Activated T-helper 2 cell treated with anti-CD3 and anti-CD28 coated beads, Interferon-gamma antibody, Interleukin-2, Interleukin-4, amounts not matched to agents 10 μg/mL and 5 μg/mL and 100 μg/mL, durations not matched to agents 14 hours and 24 hours and 36 hours (primary cell): ENCODE measurements at places on chromosomes 6 and 20. TPM values are rescaled to one million over a fixed set of nuclear protein-coding genes. Genes with fewer than 3 reads are reported as not detected.

RIN2 gene
- total RNA-seq: not detected in 2 replicates

GRCh38 chr6:156599366-156599765, 177.8 kb upstream of the ARID1B start:
- no peak for DNase-seq
- H3K36me3 ChIP-seq: no peaks in the 10 kb centered on the region
- H3K27ac ChIP-seq: no peak overlapping the region
- no peak overlapping the region for H3K4me3 ChIP-seq

GRCh38 chr6:70998148-70998547, 41.3 kb upstream of the B3GAT2 start:
- no peak overlapping the region for H3K4me3 ChIP-seq
- peaks cover 4% of the 10 kb centered on the region for H3K27me3 ChIP-seq
- H3K36me3 ChIP-seq: no peaks in the 10 kb centered on the region
- no peak overlapping the region for H3K27ac ChIP-seq
- no peaks in the 10 kb centered on the region for H3K4me1 ChIP-seq

VARS1 gene
- 166 and 176 TPM in 2 replicates for total RNA-seq

- H3K4me3 ChIP-seq: no peak overlapping the region
- no peak for DNase-seq
- H3K4me1 ChIP-seq: no peaks in the 10 kb centered on the region
Observed at GRCh38 chr6:46909371-46909770, 12.4 kb downstream of the ADGRF5 start.

GRCh38 chr6:163840880-163841279, 426.4 kb downstream of the QKI start:
- no peak overlapping the region for H3K4me3 ChIP-seq
- no peaks in the 10 kb centered on the region for H3K36me3 ChIP-seq
- no peak overlapping the region for H3K27ac ChIP-seq
- H3K27me3 ChIP-seq: no peaks in the 10 kb centered on the region

FAXC gene
- total RNA-seq: 0.25 TPM in 1 of 2 replicates, not detected in the other

CYP21A2 gene
- 0.25 and 0.39 TPM in 2 replicates for total RNA-seq

DNA sequence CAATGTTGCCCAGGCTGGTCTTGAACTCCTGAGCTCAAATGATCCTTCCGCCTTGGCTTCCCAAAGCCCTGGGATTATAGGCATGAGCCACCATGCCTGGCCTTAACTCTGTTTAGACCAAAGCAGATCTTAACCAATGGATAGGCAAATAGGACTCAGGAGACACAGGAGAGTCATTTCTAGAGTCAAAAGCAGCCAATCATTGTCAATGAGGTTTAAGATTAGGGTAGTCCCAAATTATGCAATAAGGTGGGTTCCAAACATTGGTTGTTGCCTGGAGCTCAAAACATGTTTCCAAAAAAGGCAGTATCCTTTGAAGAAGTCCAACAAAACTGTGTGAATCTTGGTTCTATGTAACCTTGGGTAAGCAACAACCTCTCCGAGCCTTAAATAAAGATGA, 95.7 kb upstream of the JARID2 start:
- no peak overlapping the region for H3K4me3 ChIP-seq
- peaks cover 2% of the 10 kb centered on the region for H3K4me1 ChIP-seq
- no peaks in the 10 kb centered on the region for H3K36me3 ChIP-seq
- DNase-seq: no peak

DNA sequence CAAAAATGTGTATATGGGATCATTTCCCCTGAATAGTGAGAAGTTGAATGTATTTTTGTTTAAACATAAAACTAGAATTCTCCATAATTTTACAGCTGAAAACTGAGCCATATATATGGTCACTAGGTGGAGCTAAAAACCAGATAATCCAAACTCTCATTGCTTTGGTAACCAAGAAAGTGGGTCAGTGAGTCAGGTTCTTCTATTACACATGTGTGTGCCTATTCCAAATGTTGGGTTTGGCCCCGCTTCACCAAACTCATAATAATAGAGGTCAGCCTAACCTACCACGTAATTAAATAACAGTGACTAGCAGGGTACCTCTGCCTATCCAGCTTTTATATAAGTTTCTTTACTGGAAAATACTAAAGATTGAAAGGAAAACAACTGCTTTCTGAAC, 19.3 kb upstream of the RNGTT start:
- peaks cover 10% of the 10 kb centered on the region for H3K27me3 ChIP-seq
- H3K4me1 ChIP-seq: no peaks in the 10 kb centered on the region
- H3K27ac ChIP-seq: no peak overlapping the region

GRCh38 chr6:24194978-24195700, 69.1 kb downstream of the NRSN1 start:
- H3K27me3 ChIP-seq: peaks cover 7% of the 10 kb centered on the region
- no peaks in the 10 kb centered on the region for H3K36me3 ChIP-seq
- no peak overlapping the region for H3K4me3 ChIP-seq
- no peak overlapping the region for H3K27ac ChIP-seq

GRCh38 chr20:53838311-53838868, 232.0 kb downstream of the BCAS1 start:
- H3K27ac ChIP-seq: peak overlapping the region; percentile 84
- no peak for DNase-seq
- peaks cover 60% of the 10 kb centered on the region for H3K4me1 ChIP-seq

BPIFB1 gene
- total RNA-seq: not detected in 2 replicates

LIN28B gene
- total RNA-seq: 0.05 TPM in 2 replicates

- no peaks in the 10 kb centered on the region for H3K36me3 ChIP-seq
- no peak for DNase-seq
- H3K27ac ChIP-seq: no peak overlapping the region
- H3K27me3 ChIP-seq: peaks cover 42% of the 10 kb centered on the region
- no peaks in the 10 kb centered on the region for H3K4me1 ChIP-seq
Observed at GRCh38 chr6:44289726-44290260, 19.5 kb downstream of the TMEM151B start.

- H3K27ac ChIP-seq: no peak overlapping the region
- H3K27me3 ChIP-seq: no peaks in the 10 kb centered on the region
- no peaks in the 10 kb centered on the region for H3K4me1 ChIP-seq
Observed at GRCh38 chr6:115902436-115902835, 158.3 kb downstream of the FRK start.

DNA sequence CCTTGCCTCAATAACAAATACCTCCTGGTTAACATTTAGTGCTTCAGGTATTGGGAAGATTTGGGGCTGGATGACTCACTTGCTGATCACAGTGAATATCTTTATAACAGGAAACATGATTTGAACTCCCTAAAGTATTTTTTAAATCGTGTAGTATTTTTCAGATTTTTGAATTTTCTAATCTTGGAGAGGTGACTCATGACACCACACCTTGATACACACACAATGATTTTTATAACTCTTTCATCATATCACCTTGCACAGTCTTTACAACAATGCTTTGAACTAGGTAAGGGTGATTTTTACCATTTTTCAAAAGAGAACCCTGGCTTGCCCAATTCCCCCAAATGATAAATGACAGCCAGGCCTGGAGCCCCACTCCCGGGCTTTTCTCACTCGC, 273.5 kb downstream of the UST start:
- H3K27ac ChIP-seq: no peak overlapping the region
- no peak for DNase-seq

LGSN gene
- total RNA-seq: not detected in 2 replicates

GRCh38 chr6:34819571-34820480, 27.9 kb downstream of the BLTP3A start:
- no peak overlapping the region for H3K4me3 ChIP-seq
- peaks cover 8% of the 10 kb centered on the region for H3K4me1 ChIP-seq
- no peak for DNase-seq
- peaks cover 10% of the 10 kb centered on the region for H3K36me3 ChIP-seq

GRCh38 chr20:53159160-53159559, 187.0 kb downstream of the TSHZ2 start:
- peaks cover 10% of the 10 kb centered on the region for H3K36me3 ChIP-seq
- H3K27ac ChIP-seq: no peak overlapping the region
- no peak overlapping the region for H3K4me3 ChIP-seq
- H3K4me1 ChIP-seq: peaks cover 53% of the 10 kb centered on the region
- no peak for DNase-seq

FIG4 gene
- 8.8 and 9.5 TPM in 2 replicates for total RNA-seq

DNA sequence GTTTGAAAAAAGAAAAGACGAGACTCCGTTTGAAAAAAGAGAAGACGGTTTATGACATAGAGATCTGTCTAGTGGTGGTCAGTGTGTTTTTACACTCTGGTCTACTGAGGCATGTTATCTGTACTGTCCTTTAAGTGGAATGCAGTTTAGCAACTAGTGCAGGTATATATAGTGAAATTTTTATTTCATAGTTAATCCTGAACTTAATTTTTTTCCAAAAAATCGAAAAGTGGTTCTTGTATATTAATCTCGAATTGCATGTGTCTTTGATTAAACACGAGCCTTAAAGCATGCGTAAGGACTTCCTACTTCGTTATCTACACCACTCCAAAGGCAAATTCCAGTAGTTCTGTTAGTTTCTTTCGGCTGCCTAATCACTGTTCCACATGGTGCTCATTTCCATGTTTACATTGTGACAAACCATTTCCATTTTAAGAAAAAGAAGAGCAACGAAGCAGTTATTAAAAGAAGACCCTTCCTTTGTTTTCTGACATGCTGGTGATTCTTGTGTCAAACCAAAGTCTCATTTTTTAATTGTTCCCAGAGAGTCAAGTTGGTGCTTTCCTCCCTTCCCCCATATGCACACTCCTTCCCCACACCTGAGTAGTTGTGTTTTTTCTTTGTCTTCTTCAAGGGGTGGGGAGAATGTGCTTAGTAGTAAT, 2.3 kb downstream of the SNX9 start:
- peaks cover 16% of the 10 kb centered on the region for H3K27me3 ChIP-seq
- peak overlapping the region; percentile 92 for H3K4me3 ChIP-seq
- peak overlapping the region; percentile 96 for H3K27ac ChIP-seq
- H3K36me3 ChIP-seq: peaks cover 35% of the 10 kb centered on the region

BIRC7 gene
- not detected in 2 replicates for total RNA-seq

- peaks cover 5% of the 10 kb centered on the region for H3K4me1 ChIP-seq
- DNase-seq: no peak
- H3K36me3 ChIP-seq: peaks cover 4% of the 10 kb centered on the region
- no peaks in the 10 kb centered on the region for H3K27me3 ChIP-seq
- H3K27ac ChIP-seq: no peak overlapping the region
Observed at GRCh38 chr6:154197196-154197860, 158.3 kb downstream of the OPRM1 start.

LSM14B gene
- 42.9 and 45.0 TPM in 2 replicates for total RNA-seq

DNA sequence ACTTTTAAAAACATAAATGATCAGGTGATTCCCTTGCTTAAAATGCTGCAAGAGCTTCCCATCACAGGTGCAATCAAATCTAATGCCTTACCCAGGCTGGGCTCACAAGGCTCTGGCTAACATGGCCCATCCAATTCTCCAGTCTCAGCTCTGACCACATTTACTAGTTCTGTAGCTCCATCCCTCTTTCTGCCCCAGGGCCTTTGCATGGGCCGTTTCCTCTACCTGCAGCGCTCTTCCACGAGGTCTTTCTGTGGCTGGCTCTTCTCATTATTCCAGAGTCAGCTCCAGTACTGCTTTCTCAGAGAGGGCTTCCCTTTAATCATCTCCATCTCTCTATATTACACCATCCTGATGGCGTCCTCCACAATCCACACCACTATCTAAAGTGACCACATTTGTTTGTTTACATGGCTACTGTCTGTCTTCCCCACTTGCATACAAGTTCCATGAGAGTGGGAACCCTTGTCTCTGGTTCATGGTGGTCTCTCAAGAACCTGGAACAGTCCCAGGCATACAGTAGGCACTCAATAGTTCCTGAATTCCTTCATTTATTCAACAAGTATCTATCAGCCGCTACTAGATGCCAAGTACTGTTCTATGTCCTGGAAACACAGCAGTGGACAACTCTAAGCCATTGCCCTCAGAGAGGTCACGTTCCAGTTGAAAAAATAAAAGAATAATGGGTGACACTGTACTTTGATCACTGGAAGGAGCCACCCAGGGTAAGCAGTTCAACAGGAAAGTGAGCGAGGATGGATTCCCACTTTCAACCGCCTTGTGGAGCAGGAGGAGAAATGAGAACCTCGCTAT, 12.6 kb downstream of the CYP24A1 start:
- peaks cover 15% of the 10 kb centered on the region for H3K27me3 ChIP-seq
- no peak for DNase-seq
- no peaks in the 10 kb centered on the region for H3K36me3 ChIP-seq
- no peaks in the 10 kb centered on the region for H3K4me1 ChIP-seq
- no peak overlapping the region for H3K27ac ChIP-seq

DNA sequence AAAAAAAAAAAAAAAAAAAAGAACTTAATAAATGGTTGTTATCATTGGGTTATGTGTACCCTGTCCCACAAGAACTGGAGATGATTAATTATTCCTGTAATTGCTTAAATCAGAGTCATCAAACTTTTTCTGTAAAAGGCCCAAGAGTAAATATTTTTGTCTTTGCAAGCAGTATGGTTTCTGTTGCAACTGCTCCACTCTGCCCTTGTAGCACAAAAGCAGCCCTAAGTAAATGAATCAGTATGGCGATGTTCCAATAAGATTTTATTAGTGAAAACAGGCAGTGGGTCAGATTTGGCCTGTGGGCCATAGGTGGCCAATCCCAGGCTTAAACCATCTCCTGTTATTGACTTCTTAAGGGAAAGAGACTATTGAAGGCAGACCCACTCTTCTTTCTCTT, 252.7 kb downstream of the TSHZ2 start:
- DNase-seq: no peak
- H3K27me3 ChIP-seq: peaks cover 3% of the 10 kb centered on the region
- no peak overlapping the region for H3K4me3 ChIP-seq
- no peaks in the 10 kb centered on the region for H3K36me3 ChIP-seq

BRD2 gene
- 295 and 306 TPM in 2 replicates for total RNA-seq

DLK2 gene
- total RNA-seq: 2.1 and 2.5 TPM in 2 replicates

DNA sequence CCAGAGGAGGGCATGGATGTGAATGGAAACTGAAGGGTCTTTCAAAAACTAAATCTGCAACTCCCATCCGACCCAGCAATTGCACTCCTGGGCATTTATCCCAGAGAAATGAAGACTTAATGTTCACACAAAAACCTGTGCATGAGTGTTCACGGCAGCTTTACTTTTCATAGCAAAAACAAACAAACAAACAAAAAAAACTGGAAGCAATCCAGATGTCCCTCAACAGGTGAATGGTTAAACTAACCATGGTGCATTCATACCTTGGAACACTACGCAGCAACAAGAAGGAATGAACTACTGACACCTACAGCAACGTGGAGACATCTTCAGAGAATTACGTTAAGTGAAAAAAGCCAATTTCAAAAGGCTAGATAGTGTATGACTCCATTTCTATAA, 32.2 kb downstream of the PMEPA1 start:
- no peaks in the 10 kb centered on the region for H3K36me3 ChIP-seq
- no peak overlapping the region for H3K4me3 ChIP-seq
- no peak overlapping the region for H3K27ac ChIP-seq
- H3K4me1 ChIP-seq: no peaks in the 10 kb centered on the region
- DNase-seq: no peak

GRCh38 chr6:130482645-130483390, 117.0 kb downstream of the TMEM200A start:
- peaks cover 16% of the 10 kb centered on the region for H3K4me1 ChIP-seq
- no peaks in the 10 kb centered on the region for H3K27me3 ChIP-seq
- no peak overlapping the region for H3K27ac ChIP-seq
- H3K4me3 ChIP-seq: no peak overlapping the region
